Panc1 (cell line): ENCODE measurements at places on chromosomes 6 and 20. TPM values are rescaled to one million over a fixed set of nuclear protein-coding genes. Genes with fewer than 3 reads are reported as not detected.

The KIAA0408 gene
- 0.90 TPM for total RNA-seq

The CNPY3 gene
- total RNA-seq = 72.8 TPM

The RAMACL gene
- 0.13 TPM for total RNA-seq

The SGK1 gene
- 7.5 TPM for total RNA-seq

The C6orf15 gene
- not detected for total RNA-seq

The RALY gene
- 164 TPM for total RNA-seq

The JARID2 gene
- 6.0 TPM for total RNA-seq

The OR2H2 gene
- total RNA-seq = not detected
